ENCODE measurements at places on chromosomes 4 and X.

DNA sequence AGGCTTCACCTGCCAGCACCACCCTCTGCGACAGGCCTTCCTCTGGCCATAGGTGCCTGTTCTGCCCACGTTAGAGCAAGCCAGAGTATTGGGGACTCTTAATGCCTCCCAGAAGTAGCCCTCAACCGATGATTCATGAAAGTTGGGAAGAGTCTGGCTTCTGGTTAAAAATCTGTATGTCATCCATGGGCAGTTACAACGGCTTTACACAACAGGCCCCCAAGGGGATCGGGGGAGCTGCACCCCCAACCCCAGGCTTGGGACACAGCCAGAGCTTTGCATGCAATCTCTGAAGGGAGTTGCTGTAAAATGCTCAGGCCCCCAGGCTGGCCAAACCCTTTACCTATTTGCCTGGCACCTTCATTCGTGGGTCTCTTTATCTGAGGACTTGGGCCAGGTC lies 5.4 kb upstream of the CYTL1 start:
- no peak for DNase-seq

GRCh38 chr4:140947506-140947905 lies 185.8 kb downstream of the RNF150 start:
- DNase-seq = no peak

- no peak for DNase-seq
These were observed 3.1 kb upstream of the MSX1 start for GRCh38 chr4:4856071-4857000.

DNA sequence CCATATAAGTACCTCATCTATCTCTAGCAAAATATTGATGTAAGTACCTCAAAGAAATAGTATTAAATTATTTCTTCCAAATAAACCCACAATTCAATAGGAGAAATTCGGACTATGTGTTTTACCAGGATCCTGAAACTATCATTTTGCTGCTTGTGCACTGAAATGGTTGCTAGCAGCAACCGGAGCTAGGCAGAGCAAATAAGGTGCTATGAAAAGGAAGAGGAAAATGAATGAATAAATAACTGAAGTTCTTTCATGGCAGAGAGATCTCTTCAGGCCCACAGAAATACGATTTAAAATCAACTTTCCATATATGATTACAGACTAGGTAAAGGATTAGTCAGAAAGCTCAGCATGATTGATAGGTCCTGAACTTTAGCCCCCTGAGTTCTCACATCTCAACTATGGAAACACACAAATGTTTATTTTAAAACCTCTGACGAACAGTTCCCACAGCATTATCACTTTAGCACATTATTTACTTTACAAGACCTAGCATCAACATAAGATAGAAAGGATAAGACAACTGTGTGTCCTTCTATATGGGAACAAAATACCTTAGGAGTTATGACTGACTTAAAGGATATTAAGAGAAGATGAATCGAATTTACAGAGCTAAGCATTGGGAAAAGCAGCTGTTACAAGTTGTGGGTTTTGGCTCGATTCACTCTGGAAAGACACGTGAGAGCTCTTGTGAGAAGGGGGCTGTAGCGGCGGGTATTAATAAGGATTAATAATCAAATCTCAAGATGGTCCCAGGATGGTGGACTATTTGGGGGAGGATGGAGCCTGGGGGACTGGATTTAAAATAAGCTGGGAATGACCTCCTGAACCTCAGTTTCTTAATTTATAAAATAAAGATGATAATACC lies 104.3 kb downstream of the CORIN start:
- no peak for DNase-seq

DNA sequence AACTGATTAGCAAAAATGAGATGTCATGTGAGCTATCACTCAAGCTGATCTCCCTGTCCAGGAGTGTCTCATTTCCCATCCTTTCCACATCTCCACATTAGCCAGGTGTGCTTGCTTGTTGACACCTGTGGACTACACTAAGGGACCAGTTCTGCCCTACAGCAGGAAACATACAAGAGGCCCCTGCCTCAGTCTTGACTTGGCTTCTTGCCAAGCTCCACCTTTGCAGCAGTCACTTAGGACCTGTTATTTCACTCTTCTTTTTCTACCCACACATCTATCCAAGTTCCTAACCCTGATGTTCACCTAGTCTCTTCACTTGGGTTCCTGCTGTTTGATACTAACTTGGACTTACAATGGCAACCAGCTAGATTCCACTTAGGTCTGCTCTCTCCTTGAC lies 13.2 kb downstream of the FRMD7 start:
- no peak for DNase-seq

DNA sequence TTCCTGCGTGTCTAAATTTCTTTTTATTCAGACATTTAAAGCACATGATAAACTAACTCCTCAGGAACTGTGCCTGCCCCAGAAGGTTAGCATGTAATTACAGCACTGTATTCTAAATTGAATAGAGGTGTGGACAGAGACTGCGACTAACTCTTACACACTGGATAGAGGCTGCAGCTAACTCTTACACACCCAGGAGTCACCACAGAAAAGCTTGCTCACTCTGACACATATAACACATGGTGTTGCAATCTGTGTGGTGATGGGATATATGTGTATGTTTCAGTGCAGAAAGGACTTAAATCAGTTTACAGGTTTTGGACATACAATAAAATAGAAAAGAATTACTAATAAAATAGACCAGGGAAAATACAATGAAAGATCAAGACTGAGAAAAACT lies 41.5 kb downstream of the SMAD1 start:
- no peak for DNase-seq

DNA sequence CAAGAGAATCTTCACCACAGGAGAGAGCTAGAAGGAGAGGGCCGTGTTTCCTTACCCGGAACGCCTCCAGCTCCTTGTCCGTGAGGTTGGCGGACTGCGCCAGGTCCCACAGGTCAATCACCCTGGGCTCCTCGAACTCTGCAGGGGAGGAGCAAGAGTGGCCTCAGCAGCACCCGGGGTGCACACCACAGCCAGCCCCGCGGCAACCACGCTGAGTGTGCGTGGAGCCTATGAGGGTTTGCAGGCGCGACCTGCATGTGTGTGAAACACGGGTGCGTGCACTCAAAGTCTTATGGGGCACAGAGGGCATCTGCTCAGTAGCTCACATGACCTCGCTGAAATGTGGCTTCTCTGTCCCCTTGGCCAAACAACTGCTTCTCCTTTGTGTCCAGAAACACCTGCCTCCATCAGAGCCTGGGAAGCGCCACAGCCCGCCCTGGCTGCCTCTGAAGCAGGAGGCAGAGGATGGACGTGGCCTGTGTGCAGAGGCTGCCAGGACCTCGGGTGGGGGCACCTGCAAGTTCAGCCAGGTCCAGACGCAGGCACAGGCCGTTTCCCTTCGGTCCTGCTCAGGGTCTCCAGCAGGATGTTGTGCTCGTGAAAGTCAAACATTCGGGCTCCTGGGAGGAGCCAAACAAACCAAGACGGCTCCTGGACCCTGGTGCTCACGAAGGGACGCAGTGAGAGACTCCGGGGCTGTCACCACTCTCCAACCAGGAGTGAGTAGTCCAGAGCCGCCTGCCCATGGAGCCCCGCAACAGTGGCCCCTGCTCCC lies 16.0 kb downstream of the LRPAP1 start:
- no peak for DNase-seq

DNA sequence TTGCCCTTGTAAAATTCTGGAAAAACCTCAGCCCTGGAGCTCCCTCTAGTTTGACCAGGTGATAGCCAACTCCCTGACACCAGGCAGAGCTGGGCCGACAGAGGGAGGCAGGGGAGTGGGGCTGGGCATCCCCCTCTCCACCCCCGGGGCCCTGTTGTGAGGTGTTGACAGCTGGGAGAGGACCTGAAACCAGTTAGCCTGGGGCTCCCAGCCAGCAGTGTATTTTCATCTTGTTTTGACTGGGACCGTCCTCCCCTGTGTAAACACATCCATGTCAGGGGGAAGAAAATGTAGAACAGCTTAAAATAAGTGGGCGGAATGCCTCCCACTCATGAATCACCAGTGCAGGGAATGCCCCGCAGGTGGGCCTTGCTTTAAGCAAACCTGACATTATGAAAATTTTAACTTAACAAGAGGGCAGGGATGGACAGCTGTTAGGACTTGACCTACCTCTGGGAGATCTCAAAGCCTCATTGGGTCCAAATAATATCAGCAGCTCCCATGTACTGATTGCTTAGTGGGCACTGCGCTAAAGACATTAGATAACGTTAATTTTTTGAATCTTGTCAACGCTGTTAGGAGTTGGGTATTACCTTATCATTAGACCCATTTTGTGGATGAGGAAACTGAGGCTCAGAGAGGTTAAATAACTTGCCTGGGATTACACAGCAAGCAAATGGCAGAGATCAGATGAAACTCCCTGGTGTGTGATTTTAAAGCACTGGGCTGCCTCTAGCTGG lies 45.9 kb downstream of the TSC22D3 start:
- DNase-seq = no peak

- DNase-seq = no peak
These were observed 301.7 kb upstream of the CPEB2 start for GRCh38 chr4:14700544-14700943.

DNA sequence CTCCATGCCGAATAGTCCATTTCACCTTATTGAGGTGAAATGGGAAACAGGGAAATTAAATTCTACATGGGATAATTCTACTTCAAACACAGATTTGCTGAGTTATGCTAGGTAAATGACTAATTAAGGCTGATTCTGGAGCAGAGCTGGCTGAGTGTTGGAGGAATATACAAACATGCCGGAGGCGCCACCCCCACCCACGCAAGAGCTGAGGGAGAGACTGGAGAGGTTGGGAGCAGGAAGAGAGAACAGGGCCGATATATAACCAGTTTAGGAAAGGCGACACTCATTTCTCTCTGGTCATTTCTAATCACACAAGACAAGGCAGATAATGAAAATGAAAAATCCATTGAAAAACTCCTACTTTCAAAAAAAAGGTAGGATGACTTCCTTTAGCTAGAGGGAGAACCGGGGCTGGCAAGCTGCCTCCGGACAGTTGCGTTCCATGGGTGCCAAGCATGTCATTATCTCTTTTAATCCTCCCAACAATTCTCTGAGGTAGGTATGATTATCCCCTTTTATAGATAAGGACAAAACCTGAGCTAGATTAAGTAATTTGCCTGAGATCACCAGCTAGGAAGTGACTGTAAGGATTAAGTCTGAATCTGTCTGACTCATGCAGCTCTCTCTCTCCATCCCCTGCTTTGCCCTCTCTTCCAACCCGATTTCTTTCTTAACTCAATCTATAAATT lies 27.6 kb upstream of the CFAP299 start:
- DNase-seq = no peak

- DNase-seq = no peak
These were observed 7.7 kb downstream of the NKX3-2 start for GRCh38 chr4:13536607-13537006.

GRCh38 chrX:37846141-37846540 lies 1.2 kb downstream of the DYNLT3 start:
- DNase-seq = no peak

DNA sequence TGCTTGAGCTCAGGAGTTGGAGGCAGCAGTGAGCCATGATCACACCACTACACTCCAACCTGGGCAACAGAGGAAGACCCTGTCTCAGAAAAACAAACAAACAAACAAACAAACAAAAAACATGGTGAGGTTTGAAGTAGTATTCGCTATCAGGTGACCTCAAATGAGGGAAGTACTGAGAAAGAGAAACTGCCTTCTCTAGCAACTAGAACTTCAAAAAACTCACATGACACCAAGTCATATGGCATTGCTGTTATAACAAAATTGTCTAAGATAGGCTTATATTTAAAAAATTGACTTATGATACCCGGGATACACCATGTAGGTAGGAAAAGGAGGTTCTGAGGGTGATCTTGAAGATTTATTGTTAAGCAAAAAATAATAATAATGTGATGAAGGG lies 10.3 kb downstream of the MPP1 start:
- DNase-seq = no peak
